H7 (cell line): ENCODE measurements at places on chromosomes 5 and 9.

- peak; percentile 47 for DNase-seq
Measured at GRCh38 chr5:175800656-175801081, 70.7 kb upstream of the CPLX2 start.

- no peak for DNase-seq
Measured at GRCh38 chr5:9549941-9550340, 4.1 kb upstream of the SEMA5A start.

- no peak for DNase-seq
Measured at GRCh38 chr5:24163091-24163490, 481.7 kb downstream of the CDH10 start.

DNA sequence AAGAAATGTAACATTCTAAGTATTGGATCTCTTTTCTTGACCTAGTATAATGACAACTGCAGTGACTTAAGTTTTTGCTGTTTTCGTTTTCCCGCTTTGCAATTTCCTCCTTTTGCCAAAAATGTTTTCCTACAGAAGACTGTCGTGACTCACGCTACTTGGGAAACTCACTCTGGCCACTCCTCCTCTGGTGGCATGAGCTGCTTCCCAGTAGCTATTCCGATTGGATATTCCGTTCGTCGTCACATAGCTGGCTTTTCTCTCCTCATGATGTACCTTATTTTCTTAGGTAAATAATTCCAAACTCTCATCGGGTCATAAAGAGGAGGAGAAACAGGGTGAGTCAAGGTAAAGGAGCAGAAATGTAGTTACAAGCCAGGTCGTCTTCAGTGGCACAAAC is 64.9 kb downstream of the GOLPH3 start:
- DNase-seq = no peak

- no peak for DNase-seq
Measured at GRCh38 chr9:91757782-91758181, 192.2 kb downstream of the ROR2 start.

- no peak for DNase-seq
Measured at GRCh38 chr9:99357575-99357974, 135.5 kb downstream of the SEC61B start.

- DNase-seq = no peak
Measured at GRCh38 chr5:57417971-57418370, 64.6 kb downstream of the ACTBL2 start.

GRCh38 chr9:114366334-114367128 is 21.3 kb downstream of the AKNA start:
- DNase-seq = no peak

DNA sequence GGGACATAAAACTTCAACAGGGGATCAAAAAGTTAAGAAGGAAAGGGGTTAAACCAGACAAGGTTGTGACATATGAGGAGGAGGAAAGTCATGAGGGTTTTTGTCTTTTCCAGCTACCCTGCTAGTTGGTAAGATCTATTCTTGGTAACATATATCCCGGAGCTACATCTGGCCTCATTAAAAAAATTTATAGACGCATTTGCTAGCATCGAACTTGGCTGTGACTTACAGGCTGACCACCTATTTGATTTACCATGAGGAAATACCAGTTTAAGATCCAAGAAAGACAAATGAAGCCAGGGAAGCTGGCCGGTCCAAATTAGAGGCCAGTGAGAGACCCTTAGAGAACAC is 87.6 kb upstream of the NIPAL4 start:
- DNase-seq = no peak

DNA sequence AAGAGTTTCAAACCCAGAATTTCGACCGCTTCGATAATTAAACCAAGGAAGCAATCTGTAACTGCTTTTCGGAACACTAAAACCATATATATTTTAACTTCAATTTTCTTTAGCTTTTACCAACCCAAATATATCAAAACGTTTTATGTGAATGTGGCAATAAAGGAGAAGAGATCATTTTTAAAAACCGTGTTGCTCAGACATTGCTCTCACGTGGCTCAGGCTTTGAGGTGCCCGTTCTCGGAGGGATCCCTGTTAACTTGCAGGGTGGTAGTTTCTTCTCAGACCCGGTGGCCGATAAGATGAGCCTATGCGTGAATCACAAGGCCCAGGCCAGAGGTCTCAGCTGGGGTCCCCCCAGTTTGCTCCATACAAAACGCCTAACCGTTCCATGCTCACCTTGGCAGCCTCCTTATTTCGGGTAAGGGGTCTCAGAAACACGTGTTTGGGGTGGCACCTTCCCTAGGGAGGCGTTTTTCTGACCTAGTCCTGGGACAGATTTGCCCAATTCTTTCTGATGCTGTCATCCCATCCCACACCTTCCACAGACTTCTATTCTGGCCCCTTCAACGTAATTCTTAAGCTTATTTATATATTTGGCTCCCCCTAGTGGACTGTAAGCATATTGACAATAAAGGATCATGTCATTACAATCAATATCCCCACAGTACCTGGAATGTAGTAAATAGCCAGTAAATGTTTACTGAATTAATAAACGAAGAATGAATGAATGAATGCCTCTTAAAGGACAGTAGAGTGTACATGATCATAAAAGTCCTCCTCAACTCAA is 48.1 kb downstream of the THBS4 start:
- peak; percentile 78 for DNase-seq

DNA sequence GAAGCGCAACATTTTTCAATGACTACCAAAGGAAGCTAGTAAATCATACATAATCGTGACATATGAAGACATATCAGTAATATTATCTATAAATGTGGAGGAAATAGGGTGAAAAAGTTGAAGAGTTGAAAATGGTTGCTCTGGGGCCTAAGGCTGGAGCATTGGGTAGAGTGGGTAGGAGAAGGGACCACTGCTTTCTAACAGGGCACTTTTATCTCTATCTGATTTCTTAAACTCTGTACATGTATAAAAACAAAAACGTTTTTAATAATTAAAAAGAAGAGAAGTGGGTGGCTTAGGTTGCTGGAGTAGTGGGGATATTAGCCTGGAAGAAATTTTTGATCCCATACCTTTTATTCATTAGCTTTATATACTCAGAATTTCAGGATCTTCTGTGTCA is 44.2 kb upstream of the ITGA1 start:
- no peak for DNase-seq

DNA sequence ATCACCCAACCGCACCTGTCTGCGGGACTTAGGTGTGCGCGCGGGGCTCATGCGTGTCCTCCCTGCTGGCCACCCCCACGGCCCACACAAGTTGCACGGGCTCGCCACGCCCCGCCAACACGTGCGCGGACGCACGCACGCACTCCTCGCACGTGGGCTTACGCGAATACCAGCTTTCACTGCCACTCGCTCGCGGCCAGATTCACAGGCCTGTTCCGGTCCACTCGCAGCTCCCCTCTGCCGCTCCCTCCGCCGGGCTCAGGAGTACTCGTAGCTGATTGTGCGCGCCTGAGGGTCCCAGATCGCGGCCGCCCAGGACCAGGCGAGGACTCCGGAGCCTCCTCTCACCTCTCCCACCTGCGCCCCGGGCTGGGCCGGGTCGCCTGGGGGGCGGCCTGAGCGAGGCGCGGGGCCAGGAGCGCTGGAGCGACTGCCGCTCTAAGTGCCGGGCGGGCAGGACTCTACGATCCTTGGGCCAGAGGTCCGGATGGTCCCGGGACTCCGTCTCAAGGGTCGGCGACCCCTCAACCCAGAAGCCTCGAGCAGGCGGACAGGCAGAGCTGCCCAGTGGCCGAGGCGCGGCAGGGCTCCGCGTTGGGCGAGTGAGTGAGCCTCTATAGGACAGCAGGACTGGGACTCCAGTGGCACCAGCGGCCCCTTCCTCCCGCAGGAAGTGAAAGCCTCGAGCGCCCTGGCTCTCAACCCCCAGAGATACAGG is 3.4 kb downstream of the PCDHGC5 start:
- DNase-seq = peak; percentile 82

- no peak for DNase-seq
Measured at GRCh38 chr5:18489703-18490102, 855.4 kb downstream of the TAF11L14 start.

- no peak for DNase-seq
Measured at GRCh38 chr5:116674881-116675625, 100.4 kb upstream of the SEMA6A start.

DNA sequence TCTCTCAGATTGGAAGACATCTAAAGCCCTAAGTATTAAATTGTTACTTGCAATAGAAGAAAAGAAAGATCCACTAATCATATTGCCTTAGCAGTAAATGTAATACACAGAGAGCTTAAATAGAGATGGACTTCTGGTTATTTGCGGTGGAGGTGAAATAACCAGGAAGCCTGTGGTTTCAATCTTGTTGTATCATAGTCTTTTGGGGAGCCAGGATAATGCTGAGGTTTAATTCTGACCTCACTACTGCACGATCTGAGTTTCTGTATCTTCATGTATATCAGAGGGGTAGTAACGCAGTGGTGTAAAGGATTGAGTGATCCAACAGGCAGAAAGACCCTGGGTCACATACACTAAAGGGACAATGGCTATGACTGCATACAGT is 71.7 kb downstream of the ANKRD55 start:
- DNase-seq = no peak

DNA sequence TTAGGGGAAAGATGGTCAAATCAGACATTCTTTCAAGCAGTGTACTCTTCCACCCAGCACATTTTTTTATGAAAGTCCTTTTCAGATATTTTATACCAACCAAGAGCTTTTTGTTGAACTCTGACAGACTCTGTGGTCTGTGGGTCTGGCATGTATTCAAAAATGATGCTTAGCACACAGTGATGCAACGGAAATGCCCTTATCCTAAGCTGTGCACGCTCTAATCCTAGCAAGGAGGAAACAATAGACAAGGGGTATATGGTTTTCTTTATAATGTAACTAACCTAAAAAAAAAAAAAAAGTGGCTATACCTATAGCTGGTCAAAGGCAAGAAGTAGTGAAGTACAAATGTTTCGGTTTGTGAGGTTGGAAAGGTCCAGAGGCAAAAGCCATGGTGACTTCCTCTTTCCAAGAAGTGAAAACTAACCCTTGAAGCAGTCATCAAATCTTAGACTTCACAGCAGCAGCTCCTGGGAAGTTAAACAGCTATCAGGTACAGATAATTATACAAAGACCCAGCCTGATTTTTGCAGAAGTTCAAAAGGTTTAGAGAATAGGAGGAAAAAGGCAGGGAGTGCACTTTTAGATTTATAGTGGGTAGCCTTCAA is 82.5 kb downstream of the SEMA6A start:
- DNase-seq = no peak
